Frontal cortex (tissue), 4 donors: ENCODE measurements at places on chromosomes 11 and 22. TPM values are rescaled to one million over a fixed set of nuclear protein-coding genes. Genes with fewer than 3 reads are reported as not detected.

DNA sequence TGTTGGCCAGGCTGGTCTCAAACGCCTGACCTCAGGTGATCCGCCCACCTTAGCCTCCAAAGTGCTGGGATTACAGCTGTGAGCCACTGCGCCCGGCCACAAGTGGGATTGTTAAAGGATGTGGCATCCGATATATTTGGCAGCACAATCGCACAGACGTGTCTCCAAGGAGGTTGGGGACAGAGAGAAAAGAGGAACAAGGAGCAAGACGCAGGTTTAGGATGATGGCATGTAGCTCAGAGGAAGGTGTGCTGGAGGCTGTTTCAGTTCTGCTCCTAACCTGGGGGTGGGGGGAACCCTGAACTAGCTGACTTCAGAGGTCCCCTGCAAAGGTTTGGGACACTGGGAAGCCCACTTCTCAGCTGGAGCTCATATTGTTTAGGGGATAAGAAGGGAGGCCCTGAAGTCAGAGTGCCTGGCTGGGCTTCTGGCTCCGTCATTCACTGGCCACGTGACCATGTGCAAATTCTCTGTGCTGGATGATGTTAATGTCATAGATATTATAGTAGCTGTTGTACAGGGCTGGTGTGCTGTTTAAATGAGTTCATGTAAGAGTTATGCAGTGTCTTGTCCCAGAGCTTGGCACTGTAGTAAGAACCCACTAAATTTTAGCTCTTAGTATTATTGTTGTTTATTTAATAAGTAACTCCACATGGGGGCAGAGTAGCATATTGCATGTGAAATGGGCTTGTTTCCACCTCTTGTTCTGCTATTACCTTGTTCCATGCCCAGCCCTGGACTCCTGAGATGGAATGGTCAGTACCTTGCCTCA lies 129.7 kb downstream of the ST3GAL4 start:
- DNase-seq, result no peak

DNA sequence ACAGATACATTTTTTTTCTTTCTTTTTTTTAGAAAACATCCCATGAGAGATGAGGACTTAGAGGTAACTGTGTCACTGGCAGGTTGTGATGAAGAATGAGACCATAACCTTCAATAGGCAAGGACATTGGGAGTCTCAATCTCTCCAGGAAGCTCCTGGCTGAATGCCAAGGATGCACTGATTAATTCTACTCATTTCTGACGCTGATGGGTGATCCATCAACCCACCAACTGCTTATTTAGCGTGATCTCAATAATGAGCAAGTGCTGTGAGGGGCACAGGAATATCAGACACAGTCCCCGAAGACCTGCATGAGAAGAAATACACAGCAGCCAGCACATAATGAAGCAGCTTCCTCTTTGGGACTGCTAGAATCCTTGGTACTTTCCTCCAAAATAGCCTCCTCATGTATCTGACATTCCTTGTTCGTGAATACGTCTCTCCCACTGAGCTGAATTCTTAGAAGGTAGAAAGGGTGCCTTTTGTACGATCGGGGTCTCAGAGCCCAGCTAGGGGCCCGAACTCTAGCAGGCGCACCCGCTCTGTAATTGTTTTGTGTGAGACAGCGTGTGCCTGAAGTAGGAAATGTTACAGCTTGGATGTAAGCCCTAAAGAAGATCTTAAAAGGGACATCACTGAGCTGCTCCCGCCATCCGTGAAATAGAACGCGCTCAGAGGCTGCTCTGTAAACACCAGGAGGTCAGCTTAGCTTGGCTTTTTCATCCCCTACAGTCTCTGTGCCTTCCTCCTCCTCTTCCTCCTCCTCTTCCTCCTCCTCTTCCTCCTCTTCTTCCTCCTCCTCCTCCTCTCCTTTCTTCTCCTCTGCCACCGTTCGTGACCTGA lies 7.2 kb downstream of the CLMP start:
- no peak for DNase-seq

- no peak for DNase-seq
Measured at GRCh38 chr11:16454289-16454863, 98.0 kb upstream of the SOX6 start.

GAB4 gene
- total RNA-seq, result not detected

SNX32 gene
- 6.1 TPM for total RNA-seq

- no peak for DNase-seq
Measured at GRCh38 chr11:60919956-60920355, 4.3 kb upstream of the TMEM132A start.
